Stimulated activated CD4-positive, alpha-beta T cell treated with anti-CD3 and anti-CD28 coated beads, Interleukin-15, amount 100 ng/mL, for 48 hours (primary cell): ENCODE measurements at places on chromosomes 1 and 21.

- no peak for DNase-seq
Observed at GRCh38 chr1:231041719-231042261, 1.7 kb upstream of the FAM89A start.

DNA sequence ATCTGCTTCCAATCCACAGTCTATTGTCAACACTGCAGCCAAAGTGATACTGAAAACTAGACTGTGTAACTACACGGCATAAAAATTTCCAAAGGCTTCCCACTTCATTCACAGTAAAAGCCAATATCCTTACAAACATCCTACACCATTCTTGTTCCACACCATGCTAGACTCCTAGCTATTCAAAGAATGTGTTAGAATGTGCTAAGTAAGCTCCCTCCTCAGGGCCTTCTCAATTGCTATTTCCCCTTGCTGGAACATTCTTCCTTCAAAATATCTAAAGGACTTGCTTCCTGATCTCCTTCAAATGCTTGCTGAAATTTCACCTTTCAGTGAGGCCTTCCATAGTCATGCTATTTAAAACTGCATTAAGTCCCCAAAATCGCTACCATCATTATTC, 228.1 kb downstream of the AKT3 start:
- DNase-seq, result no peak

DNA sequence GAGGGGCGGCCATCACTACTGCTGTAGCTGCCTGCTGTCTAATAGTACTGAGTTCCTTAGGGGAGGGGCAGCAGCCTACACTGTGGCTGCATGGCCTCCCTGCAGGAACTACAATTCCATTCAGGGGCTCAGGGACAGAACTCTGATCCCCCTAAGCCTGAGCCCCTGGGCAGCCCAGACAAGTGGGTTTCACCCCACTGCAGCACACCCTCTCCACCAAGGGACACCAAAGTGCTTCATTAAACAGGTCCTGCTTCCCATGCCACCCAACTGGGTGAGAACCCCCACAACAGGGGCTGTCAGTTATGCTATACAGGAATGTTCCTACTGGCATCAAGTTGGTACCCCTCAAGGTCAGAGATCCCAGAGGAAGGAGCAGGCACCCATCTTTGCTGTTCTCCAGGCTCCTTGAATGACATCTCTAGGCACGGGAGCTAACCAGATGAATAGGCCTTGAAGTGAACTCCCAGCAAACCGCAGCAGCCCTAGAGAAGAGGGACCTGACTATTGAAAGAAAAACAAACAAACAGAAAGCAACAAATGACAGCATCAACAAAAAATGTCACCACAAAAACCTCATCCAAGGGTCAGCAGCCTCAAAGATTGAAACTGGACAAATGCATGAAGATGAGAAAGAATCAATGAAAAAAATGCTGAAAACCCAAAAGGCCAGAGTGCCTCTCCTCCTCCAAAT, 437.4 kb downstream of the NUF2 start:
- no peak for DNase-seq

DNA sequence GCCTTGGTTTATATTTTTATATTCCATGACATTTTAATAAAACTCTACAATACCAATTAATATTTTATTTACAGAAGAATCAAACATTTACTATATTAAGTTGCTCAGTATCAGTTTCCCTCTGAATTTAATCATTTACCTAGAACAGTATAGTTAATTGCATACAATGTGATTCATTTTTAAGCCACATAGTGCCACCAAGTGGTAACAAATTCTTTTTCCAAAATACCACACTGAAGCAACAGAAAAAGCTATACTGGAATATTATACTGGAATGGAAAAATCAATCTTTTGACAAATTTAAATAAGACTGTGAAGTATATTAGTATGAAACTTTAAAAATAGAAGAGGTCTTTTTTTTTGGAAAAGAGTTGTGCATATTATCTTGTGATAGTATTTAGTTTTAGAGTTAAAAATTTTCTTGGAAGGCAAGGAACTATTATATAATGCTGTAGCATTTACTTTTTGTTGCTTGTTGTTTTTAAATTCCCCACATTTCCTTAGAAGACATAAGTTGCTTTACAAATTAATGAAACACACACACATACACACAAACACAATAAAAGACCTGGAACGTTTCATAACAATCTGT, 57.3 kb downstream of the ZNF644 start:
- DNase-seq, result no peak

DNA sequence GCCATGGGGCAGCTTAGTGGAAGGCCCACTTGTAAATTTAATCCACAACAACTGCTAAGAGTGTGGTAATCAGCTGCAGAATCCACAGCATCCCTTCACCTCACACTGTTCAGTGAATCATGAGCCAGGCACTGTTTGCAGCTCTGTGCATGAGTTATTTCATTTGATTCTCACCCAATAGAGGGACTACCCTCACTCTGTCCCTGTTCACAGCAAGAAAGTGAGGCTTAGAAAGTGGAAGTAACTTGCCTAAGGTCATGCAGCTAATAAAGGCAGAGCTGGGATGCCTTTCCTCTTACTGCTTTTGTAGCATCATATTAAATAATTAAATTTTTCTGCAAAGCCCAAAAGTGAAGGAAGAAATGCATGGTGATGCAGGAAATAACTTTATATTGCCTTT, 346.5 kb upstream of the PLD5 start:
- DNase-seq, result no peak

- DNase-seq, result no peak
Observed at GRCh38 chr1:201828217-201828819, 639 bp upstream of the IPO9 start.
